ENCODE measurements at places on chromosomes 1 and 21. TPM values are rescaled to one million over a fixed set of nuclear protein-coding genes. Genes with fewer than 3 reads are reported as not detected.

DNA sequence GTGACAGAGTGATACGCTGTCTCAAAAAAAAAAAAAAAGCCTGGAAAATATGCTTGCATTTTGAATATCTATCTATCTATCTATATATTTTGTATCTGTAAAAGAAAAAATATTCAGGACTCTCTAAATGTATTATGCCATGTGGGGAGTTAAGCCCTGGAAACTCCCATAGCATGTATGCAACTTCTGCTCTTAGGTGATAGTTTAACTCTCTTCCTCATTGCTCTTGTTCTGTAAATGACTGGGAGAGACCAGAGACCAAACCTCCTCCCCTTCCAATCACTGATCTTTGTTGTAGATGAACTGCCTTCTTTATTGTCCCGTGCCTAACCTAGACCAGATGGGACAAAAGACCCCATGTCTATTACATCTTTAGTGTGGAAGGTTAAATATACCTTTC lies 37.6 kb upstream of the CAMTA1 start:
- no peak for DNase-seq

DNA sequence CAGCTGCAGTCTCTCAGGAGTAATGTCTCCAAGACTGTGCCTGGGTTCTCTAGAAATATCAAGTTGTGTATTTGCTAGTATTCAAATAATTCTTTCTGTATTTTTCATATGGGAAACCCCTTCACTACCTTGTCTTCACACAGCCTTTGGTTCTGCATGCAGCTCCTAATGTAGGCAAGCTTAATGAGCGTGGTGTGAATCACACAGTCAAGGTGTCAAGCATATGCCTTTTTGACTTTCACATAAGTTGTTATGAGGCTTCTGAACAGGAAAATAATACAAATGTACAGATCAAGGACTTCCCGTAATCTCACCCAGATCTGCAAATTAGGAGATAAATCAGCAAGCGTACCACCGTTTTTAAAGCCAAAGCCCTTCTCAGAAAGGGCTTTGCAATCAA lies at the start of gene FCRL3:
TSS of gene FCRL3 (minus strand) at position 38 of the 400 bp plus-strand sequence. CDS start 280 bp downstream, outside the sequence.
- no peak for DNase-seq

Gene BARHL2
- total RNA-seq = not detected

GRCh38 chr1:2534315-2534686 lies 4.2 kb upstream of the HES5 start:
- no peak for DNase-seq

Gene MATN1
- total RNA-seq = not detected
